ENCODE measurements at places on chromosomes 2 and 18.

DNA sequence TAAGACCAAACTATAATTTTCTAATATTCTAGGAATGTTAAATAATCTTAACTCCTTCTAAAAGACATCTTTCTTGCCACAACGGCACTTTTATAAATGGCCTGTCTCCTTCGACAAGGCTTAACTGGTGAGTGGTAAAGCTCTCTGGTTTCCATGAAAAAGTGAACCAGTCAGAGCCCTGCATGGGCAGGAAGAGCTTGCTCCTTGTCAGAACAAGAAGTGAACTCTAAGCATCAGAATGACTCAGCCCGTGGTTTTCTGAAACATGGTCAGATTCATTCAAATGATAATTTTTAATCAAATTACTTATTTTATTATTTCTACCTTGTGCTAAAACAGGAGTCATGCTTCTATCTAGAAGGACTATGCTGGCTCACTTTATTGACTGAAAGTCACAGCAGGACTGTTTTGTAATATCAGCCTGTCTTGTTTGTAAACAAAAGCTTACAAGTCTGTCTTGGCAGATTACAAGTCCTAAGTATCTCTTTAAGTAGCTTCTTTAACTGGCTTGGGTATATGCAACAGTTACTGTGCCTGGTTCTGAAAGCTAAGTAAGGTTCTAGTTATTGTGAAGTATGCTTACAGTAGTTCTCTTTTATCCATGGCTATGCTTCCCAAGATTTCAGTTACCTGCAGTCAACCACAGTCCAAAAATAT is 245.4 kb downstream of the NAPG start:
- DNase-seq, result no peak

DNA sequence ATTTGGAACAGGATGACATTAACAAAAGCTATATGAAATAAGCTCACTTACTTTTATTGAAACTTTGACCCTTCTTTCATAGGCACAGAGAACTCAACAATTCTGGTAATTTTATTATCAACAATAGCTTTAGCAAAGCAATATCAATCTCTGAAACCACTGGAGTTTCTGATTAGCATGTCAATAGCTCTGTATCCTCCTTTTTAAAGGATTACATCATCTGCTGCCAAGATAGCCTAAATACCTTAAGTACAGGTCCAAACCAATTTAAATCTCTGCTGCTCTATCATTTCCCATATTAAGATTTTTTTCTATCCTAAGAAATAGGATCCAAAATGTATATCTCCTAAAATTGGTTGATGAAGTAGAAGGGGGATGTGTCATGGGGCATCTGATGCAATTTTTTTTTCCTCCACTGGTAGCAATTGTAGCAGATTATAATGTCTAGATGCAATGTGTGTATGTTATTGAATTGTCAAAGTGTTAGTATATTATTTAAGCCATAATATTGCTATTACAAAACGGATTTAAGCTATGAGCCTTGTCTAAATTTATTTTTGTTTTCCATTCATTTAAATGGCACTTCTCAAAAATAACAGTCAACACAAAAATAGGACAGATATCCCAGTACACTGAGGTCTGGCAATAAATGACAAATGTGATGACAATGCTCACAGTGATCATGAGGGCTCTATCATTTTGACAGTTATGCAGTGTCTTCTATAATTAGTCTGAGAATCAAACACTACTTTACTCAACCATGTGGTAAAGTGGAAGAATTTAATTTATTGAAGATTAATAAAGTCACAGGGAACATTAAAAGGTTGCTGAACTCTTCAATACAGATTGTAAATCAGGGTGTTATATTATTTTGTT is 328.4 kb downstream of the CDH7 start:
- DNase-seq, result no peak

DNA sequence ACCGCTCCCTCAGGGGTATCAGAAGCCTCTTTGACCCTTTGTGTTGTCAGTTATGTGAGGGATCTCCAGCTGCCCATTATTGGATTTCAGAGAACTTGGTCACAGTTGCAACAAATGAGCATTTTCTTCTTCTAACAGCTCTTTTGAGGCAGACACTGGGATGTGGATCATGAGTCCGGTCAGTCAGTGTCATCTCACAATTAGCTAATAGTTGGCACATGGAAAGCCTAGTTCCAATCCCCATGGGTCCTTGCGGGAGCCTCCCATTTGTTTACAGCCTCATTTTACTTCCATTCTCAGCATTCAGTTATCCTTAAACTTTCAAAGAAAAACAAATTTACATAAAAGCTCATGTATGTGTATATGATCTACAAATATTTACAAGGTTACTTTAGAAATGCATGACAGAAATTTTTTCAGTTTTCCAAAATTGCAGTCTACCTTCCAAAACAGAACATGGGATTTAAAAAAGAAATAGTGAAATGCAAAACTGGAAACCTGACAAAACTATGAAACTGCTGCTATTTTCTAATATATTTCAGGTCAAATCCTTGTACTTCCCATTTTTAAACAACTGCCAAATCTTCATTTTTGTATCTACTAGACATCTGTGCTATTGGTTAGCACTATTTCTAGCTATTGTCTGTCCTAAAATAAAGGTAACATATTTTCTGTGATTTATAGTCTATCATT is 547.1 kb upstream of the ZEB2 start:
- DNase-seq, result no peak

DNA sequence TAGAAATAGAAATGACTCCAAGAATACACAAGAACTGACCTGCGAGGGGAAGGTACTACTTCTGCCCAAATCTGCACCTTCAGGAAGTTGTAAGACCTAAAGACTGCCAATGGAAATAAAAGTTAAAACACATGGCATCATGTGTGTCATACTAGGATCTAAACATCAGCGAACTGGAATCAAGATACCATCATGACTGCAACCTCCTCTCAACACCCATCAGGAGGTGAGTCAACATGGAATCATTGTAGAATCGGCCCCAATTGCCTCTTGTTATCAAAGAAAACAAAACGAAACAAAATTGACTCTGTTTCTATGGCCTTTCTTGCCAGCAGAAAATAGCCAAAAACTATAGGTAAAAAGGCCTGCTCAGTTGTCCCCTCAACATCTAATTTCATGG is 15.1 kb downstream of the RDH14 start:
- DNase-seq, result no peak

Data from activated CD8-positive, alpha-beta memory T cell treated with anti-CD3 and anti-CD28 coated beads for 1 hour (primary cell).